Esophagus muscularis mucosa (tissue), 4 donors: ENCODE measurements at places on chromosomes 1 and 21. TPM values are rescaled to one million over a fixed set of nuclear protein-coding genes. Genes with fewer than 3 reads are reported as not detected.

DNA sequence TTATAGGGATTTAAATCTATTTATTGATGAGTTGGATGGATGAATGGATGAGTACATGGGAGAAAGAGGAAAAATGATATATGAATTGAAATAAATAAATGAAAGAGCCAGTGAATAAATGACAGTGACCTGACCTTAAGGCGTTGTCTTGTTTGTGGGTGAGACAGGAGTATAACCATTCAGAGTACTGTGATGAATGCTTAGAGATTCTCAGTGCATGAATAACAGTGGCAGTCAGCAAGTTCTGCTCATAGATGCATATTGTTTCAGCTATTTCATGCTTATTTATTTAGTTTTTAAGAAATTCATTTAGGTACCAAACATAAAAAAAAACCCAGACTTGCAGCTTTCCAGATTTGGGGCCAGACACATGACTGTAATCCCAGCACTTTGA, 116.4 kb downstream of the FGGY start:
- H3K27ac ChIP-seq = no peak overlapping the region
- no peaks in the 10 kb centered on the region for H3K27me3 ChIP-seq
- DNase-seq = no peak
- H3K4me3 ChIP-seq = no peak overlapping the region

DNA sequence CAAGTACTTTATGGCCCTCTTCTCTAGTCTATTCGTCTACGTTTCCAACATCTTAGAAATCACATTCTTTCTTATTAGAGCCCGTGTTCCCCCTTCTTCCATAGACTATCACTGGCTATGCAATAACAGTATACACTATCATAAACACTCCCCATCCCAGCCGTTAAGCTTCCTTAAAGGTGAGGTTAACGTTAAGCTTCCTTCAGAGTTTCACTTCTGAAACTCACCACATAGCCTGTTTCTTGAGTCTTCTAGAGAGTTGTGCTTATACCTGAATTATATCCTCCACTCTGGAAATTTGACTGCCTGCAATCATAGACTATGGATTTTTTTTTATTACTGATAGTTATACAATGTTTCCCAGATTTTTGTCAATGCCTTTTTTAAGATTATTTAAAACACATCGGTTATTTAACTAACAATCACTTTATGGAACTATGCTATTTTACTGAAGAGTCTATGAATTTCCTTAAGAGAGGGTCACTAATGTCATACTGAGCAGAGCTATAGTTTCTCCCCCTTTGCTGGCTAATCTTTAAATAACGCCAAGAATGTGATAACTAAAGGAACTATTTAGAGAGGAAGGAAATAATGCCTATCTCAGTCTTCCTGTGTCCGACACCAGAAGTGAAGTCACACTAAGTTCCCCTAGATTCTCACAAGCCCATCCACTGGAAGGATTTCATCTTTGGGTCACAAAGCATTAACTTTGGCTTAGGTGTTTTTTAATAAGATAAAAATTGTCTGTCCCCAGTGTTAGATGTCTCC, 16.8 kb downstream of the FCER1A start:
- no peaks in the 10 kb centered on the region for H3K4me1 ChIP-seq
- no peak overlapping the region for H3K27ac ChIP-seq
- no peaks in the 10 kb centered on the region for H3K27me3 ChIP-seq
- no peak for DNase-seq
- H3K36me3 ChIP-seq = no peaks in the 10 kb centered on the region

GRCh38 chr1:99956755-99957154, 13.0 kb upstream of the SLC35A3 start:
- H3K27ac ChIP-seq = no peak overlapping the region
- no peaks in the 10 kb centered on the region for H3K36me3 ChIP-seq
- H3K27me3 ChIP-seq = no peaks in the 10 kb centered on the region
- H3K4me3 ChIP-seq = no peak overlapping the region
- no peaks in the 10 kb centered on the region for H3K4me1 ChIP-seq
- no peak for DNase-seq

CSF1 gene
- total RNA-seq = 42.9 TPM

DNA sequence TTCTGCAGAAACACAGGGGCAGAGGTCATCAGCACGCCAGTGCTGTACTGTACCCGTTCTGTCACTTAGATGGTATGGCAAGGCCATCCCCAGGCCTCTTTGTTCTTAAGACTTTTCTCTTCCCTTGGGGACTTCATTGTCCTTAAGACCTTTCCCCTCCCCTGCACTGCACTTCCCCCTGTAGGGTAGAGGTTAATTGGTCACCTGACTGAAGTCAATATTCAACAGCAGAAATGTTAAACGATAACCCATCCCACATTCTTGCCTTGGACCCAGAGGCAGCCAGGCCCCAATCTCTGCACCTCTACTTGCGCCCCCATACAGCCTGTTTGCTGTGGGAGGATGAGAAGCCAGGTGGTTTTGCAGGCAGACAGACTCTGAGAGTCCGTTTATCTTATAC, 10.2 kb downstream of the PHGDH start:
- no peak for DNase-seq
- no peaks in the 10 kb centered on the region for H3K27me3 ChIP-seq
- H3K36me3 ChIP-seq = peaks cover 54% of the 10 kb centered on the region
- no peak overlapping the region for H3K27ac ChIP-seq
- H3K4me3 ChIP-seq = no peak overlapping the region
- H3K4me1 ChIP-seq = no peaks in the 10 kb centered on the region

DNA sequence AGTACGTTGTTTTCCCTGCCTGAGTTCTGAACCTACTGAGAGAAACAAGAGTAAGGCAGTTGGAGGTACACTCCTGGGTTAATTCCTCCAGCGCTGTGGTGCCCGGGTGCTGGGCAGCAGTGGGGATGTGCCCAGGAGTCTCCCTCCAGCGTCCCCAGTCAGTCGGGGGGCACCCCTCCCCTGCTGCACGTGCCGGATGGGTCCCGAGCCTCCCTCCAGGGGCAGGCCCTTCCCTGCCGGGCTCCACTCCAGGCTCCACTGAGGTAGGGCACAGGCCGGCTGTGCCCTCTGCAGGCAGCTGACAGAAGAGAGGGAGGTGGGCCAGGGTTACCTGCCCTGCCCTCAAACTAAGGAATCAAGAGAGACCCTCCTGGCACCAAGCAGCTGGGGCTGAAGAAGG, 238.1 kb upstream of the VAMP3 start:
- no peak overlapping the region for H3K4me3 ChIP-seq
- no peak for DNase-seq
- H3K27ac ChIP-seq = no peak overlapping the region

TCEA3 gene
- 18.5 TPM for total RNA-seq

DNA sequence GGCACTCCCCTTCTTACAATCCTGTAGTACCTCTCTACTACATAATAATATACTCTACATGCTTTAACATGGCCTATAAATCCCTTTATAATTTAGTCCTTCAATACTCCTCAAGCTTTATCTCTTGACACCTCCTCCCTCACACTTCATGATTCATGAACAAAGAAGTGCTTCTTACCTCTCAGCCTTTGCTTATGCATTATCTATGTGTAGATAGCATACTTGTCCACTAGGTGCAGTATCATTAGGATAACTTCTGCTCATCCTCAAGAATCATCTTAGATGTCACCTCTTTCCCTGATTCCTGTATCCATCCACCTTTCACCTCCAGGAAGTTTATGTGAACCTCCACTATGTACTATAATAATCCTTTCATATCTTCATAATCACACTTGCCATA, 74.4 kb downstream of the COL24A1 start:
- no peak overlapping the region for H3K27ac ChIP-seq
- no peaks in the 10 kb centered on the region for H3K36me3 ChIP-seq
- no peak for DNase-seq
- no peak overlapping the region for H3K4me3 ChIP-seq
- H3K4me1 ChIP-seq = peaks cover 8% of the 10 kb centered on the region

GOLT1A gene
- total RNA-seq = not detected

DNA sequence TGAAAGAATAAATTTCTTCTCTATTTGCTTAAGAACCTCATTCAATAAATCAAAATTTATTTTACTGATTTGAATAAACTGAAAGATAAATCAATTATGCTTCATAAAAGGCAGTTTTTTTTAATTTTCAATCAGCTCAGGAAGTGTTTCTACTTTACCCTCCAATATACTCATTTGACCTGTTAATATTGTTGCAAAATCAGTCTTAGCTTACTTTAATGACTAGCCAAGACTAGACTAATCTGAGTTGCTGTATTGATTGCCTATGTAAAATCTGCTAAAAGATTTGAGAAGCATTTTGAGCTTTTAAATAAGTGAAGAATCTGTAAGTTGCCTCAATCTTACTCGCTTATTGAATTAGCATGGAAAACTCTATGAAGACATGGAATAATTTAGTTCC, 179.1 kb upstream of the LYPLAL1 start:
- no peaks in the 10 kb centered on the region for H3K4me1 ChIP-seq
- no peaks in the 10 kb centered on the region for H3K27me3 ChIP-seq
- no peak overlapping the region for H3K4me3 ChIP-seq
- H3K27ac ChIP-seq = no peak overlapping the region
- no peaks in the 10 kb centered on the region for H3K36me3 ChIP-seq

HSD3B2 gene
- not detected for total RNA-seq

DNA sequence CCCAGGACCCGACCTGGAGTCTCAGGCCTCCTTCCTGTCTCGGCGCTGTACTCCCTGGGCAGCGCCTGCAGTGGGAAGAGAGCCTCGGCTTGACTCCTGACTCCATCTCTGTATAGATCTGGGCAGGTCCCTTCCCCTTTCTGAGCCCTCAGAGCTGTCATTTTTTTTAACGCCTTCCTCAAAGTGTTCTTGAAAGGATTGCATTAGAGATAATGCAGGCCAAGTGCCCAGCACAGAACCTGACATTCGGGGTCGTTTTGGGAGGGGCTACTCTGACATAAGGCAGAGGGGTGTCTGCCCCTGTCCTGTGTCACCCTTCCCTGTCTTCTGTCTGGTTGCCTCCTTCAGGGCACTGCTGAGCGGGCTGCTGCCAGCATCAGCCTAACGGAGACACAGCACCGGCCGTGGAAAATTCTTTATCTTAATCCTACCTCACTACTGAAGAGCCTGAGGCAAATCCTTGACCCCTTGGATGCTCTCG, 271.6 kb downstream of the TRABD2B start:
- no peak for DNase-seq
- no peak overlapping the region for H3K27ac ChIP-seq
- H3K4me3 ChIP-seq = peak overlapping the region; percentile 31
- peaks cover 19% of the 10 kb centered on the region for H3K4me1 ChIP-seq
- H3K27me3 ChIP-seq = peaks cover 2% of the 10 kb centered on the region
- H3K36me3 ChIP-seq = no peaks in the 10 kb centered on the region

DNA sequence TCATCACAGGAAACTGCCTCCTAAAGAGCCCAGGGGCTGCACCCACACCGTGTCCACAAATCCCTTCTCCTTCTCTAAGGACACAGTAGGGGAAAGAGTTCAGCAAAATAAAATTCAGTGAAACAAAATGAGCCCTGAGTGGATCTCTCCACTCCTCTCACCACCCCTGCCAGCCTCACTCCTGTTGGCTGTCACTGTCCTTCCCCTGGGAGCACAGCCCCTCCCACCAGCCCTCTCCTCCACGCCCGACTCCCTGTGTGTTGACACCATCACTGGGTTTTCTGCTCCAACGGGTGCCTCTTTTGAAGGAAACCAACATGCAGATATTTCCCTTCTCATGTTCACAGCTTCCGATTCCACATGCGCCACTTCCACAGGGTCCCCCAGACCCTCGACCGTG, 356.2 kb downstream of the AJAP1 start:
- no peaks in the 10 kb centered on the region for H3K4me1 ChIP-seq
- no peaks in the 10 kb centered on the region for H3K27me3 ChIP-seq
- no peak overlapping the region for H3K27ac ChIP-seq
- H3K4me3 ChIP-seq = no peak overlapping the region
